T1000 (cell line): ENCODE measurements at places on chromosomes 2 and 18.

DNA sequence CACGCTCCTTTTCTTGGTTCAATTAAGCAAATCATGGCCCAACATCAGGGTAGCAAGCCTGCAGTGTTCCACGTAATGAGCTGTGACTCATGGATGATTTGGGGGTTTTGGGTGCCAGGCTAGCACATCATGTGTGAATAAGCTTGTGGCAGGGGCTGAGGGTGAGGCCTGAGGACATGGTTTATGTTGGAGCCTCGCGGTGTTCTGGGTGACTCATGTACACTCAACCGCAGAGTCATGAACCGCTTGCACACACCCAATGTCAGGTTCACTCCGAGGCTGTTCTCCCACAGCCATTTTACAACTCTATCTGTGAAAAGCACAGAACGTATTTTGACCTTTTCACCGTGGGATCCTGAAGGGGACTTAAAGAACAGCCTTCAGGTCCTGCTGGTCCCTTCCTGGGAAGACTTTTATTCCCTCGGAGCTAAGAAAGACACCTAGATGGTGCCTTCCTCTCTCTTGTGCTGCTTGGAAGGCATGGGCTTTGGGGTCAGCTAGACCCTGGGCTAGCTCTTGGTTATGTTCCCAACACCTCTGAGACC, 139.9 kb upstream of the ZEB2 start:
- peak; percentile 68 for DNase-seq

DNA sequence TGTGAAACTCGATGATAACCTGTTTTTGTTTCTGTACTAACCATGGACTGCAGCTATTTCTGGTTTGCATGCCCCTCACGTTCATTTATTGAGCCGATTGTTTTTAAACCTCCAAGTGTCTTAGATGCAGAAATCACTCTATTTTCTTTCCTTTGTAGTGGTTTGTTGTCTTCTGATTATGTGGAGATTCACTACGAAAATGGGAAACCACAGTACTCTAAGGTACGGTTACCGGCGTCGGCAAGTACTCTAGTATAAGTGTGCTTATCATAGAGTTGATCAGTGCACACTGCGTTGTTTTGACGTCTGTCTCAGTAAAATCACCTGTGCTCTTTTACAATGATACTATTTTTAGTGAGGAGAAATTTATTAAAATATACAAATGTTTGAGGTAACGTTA, 87.4 kb downstream of the ADAM23 start:
- no peak for DNase-seq

DNA sequence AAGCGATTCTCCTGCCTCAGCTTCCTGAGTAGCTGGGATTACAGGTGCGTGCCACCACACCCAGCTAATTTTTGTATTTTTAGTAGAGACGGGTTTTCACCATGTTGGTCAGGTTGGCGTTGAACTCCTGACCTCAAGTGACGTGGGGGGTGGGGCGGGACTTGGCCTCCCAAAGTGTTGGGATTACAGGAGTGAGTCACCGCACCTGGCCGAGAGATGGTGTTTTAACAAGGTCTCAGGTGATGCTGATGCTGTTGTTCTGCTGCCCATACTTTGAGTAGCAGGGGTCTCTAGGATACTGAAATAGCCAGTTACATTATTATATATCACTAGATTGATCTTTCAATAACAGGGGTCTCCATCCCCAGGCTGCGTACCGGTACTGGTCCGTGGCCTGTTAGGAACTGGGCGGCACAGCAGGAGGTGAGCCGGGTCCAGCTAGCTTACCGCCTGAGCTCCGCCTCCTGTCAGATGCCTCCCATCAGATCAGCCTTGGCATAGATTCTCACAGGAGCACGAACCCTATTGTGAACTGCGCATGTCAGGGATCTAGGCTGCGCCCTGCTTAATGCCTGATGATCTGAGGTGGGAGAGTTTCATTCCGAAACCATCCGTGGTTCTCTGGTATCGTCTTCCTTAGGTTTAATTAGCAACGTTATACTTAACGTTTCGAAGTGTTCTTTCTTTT, 48.3 kb upstream of the SLC38A11 start:
- no peak for DNase-seq

GRCh38 chr18:34039611-34040010, 185.1 kb downstream of the NOL4 start:
- DNase-seq: no peak

DNA sequence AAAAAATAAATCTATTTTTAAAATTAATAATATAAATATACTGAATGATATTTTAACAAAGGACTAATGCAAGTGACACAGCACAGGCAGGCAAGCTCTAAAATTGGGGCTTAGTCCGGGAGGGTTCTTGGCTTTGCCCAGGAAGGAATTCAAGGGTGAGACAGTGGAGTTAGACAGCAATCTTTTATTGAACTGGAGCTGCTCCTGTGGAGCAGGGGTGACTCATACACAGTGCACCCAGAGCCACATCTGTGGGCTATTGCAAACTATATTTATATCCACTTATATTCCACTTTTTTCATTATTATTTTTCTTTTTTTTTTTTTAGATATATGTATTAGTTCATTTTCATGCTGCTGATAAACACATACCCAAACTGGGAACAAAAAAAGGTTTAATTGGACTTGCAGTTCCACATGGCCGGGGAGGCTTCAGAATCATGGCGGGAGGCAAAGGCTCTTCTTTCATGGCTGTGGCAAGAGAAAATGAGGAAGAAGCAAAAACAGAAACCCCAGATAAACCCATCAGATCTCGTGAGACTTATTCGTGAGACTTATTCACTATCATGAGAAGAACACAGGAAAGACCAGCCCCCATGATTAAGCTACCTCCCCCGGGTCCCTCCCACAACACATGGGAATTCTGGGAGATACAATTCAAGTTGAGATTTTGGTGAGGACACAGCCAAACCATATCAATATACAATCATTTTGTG, 437.1 kb downstream of the BCL11A start:
- DNase-seq: no peak

GRCh38 chr2:202778217-202778616, 93.3 kb downstream of the ICA1L start:
- DNase-seq: no peak

GRCh38 chr2:40396124-40396523, 55.8 kb downstream of the SLC8A1 start:
- DNase-seq: no peak

DNA sequence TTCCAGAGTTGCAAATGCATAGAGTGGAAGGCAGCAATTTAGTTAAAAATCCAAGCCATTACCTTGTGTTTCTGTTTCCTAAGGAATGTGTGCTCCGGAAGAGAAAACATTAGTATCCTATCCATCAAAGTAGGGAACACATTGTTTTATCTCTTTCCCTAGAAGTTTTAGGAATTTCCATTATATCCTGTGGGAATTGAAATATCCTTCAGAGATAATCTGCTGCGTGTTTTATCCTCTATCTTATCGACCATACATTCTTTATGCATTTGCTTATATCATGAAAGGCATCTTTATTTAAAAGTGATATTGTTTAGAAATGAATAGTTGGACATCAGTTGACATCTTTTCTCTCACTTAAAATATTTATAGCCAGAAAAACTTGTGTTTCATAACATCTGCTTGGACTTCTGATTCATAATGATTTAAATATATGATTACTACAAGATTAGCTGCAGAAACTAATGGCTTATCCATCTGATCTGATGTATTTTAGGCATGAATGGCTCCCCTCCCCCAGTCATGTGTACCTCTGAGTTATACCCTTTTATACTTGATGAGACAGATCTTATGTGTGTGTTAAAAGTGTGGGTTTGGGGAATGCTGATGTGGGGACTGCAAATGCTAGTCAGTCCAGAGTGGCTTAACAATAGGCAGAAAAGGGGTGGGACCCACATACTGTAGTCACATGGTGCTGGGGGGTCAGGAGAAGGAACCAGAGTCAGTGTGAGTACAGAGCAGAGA, 136.2 kb upstream of the ARHGAP28 start:
- DNase-seq: no peak

- DNase-seq: no peak
Observed at GRCh38 chr2:11410101-11410500, 55.9 kb downstream of the E2F6 start.

DNA sequence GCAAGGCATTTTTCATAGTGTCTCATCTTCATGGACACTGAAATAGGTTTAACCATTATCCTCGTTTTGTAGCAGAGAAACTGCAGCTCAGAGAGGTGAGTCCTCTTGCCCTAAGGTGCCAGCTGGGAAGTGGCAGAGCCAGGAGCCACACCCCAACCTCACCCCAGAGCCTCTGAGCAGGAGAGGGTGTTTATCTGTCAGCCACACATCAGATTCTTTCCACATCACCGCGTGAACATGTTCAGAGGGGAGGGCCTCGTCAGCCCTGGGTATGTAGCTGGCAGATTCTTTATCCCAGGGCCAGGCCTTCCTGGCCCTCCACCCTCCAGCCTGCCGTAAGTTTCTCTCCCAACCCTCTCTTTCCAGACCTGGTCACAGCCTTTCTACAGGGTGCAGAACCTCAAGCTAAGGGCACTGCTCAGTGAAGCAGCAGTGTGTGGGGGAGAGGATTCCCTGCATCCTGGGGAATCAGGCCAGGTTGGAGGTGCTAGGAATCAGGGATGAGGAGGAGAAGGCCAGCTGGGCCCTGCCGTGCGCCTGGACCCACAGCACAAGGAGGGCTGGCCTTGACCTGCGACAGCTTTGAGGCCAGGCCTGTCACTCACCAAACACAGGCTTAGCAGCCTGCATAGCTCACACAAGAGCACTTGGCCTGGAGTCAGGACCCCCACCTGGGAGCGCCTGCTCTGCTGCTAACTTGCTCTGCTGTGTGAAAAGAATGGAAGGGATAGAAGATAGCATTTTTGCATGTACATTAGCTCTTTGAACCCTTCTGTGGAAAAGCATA, 111.3 kb upstream of the MCFD2 start:
- DNase-seq: no peak

DNA sequence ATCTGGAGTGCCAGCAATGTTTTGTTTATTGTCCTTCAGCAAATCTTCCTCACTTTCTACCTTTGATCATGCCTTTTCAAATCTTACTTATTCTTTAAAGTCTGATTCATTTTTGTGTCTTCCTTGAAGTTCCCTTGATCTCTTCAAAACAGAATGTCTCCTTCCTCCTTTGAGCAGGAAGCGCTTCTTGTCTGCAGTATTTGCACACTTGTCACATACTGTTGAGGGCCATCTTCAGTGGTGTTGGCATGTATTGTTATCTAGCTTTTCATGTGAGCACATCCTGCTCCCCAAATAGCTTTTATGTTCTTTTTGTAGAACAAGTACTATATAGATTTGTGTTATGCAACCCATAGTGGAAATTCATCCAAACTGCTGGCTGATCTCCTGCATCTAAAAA, 5.9 kb upstream of the CERS6 start:
- DNase-seq: no peak

DNA sequence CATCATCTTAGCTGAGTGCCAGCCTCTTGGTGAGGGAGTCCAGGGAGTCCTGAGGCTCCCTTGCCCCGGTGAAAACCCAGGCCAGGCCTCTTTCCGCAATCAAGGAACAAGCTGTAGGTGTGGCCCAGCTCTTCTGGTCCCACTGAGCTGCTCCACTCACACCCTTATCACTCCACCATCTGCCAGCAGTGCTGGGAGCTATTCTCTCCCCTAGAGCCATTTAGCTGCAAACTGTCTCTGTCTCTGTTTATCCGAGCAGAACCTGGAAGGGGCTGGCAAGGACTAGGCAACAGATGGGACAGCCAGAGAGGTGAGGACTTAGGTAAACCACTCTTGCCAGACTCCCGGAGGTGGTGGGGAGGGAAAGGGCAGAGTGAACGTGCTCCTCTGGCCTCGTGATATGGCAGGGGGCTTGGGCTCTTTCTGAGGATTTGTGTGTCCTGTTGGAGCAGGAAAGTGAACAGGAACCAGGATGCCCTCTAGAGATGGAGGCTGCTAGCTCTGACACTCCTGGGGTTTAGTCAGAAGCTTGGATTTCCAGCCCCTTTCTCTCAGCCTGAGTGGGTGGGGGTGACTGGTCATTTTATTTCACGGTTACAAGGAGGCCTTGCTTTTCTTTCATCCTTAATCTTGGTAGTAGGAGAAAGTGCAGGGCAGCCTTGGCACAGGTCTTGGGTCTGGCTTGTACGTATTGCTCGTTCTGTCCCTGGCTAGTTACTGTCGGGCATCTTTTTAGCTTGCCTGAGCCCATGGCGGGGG, 19.6 kb downstream of the B3GNT2 start:
- DNase-seq: no peak
